CMK (cell line): ENCODE measurements at places on chromosomes 7 and 10.
A peak's percentile ranks its signal among the peaks of the same experiment; 100 is the strongest.

- no peak for DNase-seq
Measured at GRCh38 chr10:121830101-121830500, 97.7 kb downstream of the ATE1 start.

DNA sequence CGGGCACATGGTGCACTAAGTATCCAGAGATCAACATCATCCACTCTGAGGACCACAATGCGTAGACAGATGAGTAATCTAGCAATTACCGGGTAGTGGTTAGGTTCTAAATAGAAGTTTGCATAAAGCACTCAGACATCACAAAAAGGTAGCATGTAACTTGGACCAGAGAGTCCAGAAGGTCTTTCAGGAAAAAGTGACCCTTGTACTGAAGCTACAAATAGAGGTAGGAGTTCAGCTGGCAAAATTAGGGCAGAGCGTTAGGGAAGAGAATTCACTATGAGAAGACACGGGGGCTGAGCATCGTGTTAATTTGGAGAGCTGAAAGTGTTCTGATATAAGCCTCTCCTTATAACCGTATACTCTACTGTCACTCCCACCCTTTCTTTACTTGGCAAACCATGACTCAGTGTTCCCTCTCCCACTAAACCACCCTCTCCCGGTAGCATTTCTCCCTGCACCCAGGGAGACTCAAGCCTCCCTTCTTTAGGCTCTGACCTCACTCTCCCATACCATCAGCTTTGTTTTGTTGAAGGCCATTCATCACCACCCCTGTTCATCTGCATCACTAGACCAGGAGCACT is 222.2 kb upstream of the FZD1 start:
- DNase-seq = no peak

GRCh38 chr10:8130973-8131911 is 76.8 kb downstream of the GATA3 start:
- no peak for DNase-seq

GRCh38 chr10:20713420-20713819 is 183.7 kb downstream of the NEBL start:
- no peak for DNase-seq

- DNase-seq = no peak
Measured at GRCh38 chr10:86872757-86873156, 84.7 kb downstream of the MMRN2 start.

- DNase-seq = no peak
Measured at GRCh38 chr10:31635415-31636065, 293.1 kb downstream of the ARHGAP12 start.

DNA sequence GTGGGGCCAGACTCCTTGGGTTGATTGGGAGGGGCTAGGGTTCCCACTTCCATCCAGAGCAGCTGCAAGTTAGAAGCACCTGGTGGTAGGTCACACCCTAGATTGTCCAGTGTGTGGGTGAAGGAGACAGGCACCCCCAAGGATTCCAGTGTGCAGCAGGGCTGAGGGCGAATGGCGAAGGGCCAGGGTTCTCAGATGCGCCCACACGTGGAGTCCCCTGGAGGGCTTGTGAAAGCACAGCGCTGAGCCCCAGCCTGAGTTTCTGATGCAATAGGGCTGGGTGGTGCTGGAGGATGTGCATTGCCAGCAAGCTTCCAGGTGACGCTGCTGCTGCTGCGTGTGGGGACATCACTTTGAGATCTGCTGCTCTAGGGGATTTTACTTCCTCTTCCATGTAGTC is 25.4 kb downstream of the TBATA start:
- no peak for DNase-seq

DNA sequence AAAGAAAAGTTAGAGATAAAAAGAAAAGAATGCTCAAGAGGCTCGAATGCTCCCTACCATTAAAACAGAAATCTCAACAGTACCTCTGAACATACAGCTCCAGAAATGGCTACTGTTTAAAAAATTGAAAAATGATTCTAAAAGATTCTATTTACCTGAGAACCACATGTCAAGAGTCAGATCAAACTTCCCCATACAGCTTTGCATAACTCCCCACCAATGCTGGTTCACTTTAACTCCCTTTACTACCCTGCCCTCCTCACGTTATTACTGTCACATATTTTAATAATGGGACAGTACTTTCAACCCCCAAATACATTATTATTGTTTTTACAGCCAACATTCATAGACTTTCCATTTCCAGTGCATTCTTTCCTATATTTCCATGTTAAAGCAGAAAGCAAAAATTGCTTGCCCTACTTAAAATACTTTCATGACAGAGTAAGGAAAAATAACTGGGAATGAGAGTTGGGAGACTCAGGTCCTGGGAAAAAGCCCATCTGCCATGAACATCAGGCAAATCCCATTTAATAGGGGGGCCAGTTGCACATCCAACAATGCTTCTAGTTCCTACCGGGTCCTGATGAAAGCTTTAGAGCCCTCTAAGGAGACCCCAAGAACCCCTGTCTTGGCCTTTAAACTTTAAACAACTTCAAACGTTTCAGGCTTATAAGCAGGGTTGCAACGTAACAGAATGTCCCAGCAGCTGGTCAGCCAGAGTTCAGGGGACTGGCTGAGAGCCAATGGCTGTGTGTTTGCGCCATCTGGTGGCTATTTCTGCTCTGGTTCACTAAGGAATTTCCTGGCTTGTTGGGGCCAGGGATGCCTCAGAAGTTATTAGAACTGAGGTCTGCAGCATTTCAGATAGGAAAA is 247.4 kb downstream of the ELMO1 start:
- DNase-seq = peak; percentile 33

GRCh38 chr7:120985839-120986238 is 2.7 kb upstream of the CPED1 start:
- DNase-seq = no peak

DNA sequence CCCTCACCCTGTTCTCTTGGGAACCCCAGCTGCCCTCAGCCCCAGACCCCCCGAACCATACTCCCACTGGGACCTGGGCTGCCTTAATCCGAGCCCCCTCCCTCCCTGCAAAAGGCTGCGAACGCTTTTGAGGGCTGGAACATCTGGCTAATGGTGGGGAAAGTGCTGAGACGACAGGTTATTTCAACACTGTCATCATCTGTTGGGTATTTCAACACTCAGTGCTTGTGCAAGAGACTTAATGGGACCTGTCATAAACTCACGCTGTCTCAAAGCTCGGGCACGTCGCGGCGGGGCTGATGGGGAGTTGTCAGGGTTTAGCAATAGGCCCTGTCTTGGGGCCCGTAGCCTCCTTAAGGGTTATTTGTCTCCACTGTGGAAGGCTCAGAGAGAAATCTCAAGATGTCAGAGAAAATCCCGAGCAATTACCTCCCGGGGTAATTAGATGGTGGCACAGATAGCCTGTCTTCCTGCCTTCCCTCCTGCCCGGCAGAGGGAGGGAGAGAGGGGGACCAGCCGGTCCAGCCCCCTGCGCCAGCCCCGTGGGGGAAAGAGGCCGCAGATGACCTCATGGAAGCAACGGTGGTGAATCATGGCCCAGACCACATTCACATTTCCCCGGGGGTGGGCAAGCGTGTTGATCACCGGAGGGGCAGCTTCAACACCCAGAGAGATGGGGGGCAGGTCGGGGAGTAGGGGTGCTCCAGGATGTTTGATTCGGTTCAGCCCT is 88.7 kb upstream of the MYL10 start:
- no peak for DNase-seq

- DNase-seq = no peak
Measured at GRCh38 chr7:149584530-149584929, 86.9 kb upstream of the ZNF746 start.

GRCh38 chr10:73917566-73918305 is 6.8 kb downstream of the PLAU start:
- no peak for DNase-seq

GRCh38 chr7:119802147-119802546 is 470.8 kb upstream of the KCND2 start:
- no peak for DNase-seq

DNA sequence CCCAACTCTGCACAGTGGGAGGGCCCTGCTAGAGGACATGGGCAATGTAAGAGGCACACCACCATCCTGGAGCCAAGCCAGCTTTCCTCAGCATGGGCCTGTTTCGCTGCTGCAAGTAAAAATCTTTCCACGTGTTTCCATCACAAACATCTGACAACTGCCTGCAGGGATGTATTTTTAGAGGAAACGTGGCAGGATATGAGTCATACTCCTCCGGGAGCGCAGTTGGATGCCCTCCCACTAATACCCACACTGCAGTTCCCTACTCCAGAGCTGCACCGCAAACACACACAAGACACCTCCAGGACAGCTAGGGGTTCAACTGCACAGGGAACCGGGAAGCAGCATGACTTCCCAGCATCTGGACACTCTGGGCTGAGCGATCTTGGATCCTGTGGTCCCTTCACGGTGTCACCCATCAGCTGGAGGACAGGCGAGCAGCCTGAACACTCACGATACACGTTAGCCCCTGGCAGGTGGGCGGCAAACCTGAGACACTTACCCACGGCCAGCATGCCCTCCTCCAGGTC is 26.1 kb downstream of the PLAC9 start:
- no peak for DNase-seq

DNA sequence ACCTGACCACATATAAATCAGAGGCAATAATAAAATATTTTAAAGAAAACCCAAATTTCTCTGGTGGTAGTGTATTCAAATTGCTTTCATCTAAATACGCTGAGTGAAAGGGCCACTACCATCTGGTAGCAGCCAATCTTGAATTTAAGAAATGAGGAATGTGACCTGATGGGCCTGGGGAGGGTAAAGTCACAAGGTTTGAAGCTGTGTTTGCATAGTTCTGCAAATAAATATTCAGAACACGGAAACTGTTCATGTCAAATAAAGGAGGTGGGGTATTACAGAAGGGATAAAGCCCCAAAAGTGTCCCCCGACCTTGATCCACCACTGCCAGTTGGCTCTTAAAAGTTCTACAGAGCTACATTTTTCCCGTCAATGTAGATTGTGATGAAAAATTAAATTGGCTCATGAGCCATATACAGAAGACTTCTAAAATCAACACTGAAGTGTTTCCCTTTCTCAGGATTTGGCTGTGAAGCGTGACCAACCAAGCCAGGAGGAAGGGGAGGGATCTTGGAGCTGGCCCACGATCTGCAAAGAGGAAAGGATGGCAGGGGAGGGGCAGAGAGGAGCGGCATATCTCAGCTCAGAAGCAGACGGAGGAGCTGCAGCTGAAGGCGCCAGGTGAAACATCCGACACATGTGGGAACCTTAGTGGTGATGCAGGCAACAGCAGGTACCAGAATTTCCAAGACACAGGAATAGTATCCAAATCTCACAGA is 39.6 kb downstream of the MPP7 start:
- no peak for DNase-seq

- DNase-seq = no peak
Measured at GRCh38 chr7:20799566-20800366, 13.1 kb upstream of the SP8 start.

DNA sequence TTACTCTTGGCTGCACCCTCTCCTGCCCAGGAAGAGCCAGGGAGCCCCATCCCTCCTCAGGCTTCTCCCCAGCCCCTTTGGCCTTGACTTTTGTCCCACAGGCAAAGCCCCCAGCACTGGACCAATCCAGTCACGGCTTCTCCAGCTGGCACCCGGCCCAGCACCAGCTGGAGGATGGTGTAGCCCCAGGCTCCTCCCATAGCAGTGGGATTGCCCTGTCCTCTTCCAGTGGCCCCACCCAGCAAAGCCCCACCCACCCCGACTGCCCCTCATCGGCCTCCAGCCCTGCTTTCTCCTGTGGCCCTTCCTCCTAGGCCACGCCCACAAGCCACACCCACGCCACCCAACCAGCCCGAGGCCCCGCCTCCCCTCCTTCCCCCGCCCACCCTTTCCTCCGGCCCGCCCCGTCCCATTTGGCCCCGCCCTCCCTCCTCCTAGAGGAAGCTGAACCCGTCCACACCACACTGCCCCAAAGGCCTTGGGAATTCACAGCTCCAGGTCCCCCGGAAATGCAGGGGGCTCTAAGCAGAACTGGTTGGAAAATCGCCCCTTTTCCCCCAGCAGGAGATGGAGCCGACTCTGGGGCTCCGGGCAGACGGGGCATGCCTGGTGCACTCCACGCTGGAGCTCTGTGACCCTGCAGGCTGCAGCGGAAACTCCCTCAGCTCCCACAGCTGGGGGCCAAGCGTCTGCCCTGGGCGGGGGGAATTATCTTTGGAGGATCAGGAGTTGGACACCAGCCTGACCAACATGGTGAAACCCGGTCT is 25.2 kb downstream of the GET4 start:
- DNase-seq = peak; percentile 74

DNA sequence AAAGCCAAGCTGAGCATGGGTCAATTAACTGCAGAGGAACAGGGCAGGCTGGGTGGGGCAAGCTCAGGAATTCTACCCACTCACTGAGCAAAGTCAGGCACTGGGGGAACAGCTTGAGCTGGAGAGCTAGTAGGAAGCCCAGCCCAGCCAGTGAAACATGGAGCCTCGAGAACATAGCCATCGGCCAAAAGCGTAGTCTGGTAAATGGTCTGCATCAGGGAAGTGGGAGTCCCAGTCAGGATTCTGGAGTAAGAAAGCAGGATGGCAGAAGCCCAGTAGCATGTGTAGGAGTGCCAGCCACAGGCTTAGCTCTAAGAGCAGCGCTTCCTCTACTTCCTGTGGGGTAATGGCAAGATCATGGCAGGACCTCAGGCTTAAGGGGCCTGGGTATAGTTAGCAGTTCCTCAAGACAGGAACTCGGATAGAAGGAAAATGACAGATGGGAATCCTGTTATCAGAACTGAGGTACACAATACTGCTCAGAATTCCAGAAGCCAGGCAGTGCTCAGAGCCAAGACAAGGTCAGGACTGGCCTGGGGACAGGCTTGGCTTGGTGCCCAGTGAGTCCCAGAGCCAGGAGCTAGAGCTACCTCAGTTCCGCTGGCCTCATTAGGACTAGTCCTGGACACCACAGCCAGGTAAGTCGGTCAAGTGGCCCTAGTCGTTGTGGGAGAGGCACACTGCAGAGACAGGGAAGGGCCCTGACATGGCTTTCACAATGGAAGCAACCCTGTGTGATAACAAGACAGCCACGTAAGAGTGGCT is 65.4 kb upstream of the MXI1 start:
- DNase-seq = no peak

- DNase-seq = no peak
Measured at GRCh38 chr10:48993627-48994026, 54.0 kb upstream of the LRRC18 start.

DNA sequence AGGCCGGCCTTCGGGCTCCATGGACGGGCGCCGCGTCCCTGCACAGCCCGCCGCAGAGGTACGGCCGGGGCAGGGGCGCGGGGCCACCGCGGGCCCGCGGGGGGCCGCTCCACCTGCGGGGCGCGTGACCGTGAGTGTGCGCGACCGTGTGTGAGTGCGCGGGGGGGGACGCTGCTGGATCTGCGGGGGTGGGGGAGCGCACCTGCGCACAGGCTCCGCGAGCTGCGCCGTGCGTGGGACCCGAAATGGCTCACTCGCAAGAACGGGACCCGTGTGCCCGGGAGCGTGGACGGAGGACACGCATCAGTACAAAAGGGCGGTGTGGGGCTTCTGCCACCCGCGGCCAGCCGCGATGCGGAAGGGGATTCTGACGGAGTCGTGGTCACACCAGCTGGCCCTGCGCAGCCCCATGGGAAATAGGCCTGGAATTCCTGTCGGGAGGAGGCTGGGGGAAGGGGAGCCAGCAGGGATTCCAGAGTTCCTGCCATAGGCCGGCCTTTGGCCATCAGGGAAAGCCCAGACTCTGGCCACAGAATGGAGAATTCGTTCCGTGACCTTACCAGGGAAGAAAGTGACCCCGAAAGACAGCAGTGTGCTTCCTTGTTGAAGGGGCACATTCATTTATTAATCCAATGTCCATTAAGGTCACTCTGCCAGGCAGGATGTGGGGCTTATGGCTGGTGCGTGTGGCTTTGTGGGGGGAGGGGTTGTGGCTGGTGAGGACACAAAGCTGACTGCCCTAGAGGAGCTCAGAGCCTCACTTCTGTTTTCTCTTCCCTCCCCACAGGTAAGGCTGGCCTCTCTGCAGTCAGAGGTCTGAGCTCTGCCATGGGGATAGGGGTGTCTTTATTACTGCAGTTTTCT is 494 bp downstream of the REPIN1 start:
- no peak for DNase-seq
